GM12865 (cell line): ENCODE measurements at places on chromosomes 12 and 14.

DNA sequence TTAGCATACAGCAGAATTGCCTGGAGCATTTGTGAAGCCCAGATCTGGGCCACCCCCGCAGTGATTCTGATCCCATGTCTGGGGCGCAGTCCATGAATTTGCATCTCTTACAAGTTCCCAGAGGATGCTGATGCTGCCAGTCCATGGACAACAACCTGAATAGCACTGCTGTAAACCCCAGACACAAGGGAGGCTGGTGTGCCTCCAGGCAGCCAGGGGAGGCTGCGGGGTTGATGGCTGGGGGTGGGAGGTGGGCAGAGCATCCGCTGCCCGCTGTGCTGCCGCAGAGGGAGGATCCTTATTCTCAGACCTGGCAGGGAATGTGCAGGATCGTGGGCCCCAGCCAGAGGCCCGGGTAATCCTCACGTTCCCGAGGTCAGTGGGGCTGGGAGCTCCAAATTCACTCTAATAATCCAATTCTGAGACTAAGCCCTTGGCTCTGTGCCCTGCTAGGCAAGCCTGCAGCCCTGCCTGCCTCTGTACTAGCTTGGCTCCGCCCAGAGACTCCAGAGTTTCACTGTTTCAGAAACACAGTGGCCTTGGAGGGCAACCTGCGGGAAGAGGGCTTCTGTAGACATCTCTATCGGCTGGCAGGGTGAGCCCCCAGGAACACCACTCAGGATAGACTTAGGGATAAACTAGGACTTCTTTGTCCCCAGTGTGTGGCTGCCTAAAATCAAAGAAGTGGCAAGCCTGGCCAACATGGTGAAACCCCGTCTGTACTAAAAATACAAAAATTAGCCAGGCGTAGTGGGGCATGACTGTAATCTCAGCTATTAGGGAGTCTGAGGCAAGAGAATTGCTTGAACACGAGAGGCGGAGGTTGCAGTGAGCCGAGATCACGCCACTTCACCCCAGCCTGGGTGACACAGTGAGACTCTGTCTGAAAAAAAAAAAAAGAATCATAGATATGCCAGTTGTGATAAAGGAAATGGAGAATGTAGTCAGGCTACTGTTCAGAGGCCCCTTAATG is 17.8 kb upstream of the MLEC start:
- DNase-seq = peak; percentile 75

DNA sequence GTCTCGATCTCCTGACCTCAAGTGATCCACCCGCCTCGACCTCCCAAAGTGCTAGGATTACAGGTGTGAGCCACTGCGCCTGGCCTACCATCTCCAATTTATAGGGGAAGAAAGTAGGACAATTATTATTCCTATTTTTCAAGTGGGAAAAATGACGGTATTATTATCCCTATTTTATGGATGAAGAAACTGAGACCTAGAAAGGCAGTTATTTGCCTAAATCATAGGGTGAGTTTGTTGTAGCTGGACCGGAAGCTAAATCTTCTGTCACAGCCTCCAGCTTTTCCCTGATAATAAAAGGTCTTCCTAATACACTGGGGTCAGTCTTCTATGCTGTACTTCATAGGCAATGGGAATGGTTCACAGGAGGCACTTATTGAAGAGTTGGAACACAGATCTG is 13.8 kb downstream of the SLC7A8 start:
- DNase-seq = no peak

GRCh38 chr12:122848471-122849351 is 13.5 kb downstream of the HIP1R start:
- no peak for DNase-seq

GRCh38 chr12:30010071-30011052 is 226.6 kb upstream of the TMTC1 start:
- no peak for DNase-seq

DNA sequence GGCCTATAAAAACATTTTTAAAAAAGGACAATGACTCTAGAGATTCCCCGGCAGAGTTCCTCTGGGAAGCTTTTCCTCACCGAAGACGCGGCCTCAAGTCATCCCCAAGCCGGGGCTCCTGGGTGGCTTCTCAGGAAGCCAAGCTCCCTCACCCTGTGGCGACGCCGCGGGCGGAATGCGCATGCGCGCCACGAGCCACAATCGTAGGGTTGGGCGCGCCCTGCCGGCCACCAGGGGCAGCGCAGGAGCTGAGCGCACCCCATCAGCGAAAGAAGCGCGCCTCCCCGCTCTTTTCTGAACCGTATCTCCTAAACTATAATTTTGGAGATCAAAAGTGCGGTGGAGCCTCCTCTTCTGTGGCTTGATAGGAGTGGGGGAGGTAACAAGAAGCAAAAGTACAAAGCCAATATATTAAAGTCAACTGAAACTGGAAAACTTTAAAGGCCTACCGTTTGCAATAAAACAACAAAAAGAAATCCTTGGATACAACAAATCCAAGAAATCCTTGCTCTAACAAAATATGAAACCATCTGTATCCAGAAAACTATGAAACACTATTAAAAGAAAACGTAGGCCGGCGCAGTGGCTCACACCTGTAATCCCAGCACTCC is 17.4 kb upstream of the CHFR start:
- peak; percentile 73 for DNase-seq

GRCh38 chr14:88005050-88005481 is at the start of gene GPR65:
TSS of gene GPR65 (plus strand) at chr14:88005135. CDS start at chr14:88010848, 5,713 bp downstream.
- peak; percentile 84 for DNase-seq

- DNase-seq = peak; percentile 43
Observed at GRCh38 chr12:18861287-18861858, 123.5 kb downstream of the CAPZA3 start.

DNA sequence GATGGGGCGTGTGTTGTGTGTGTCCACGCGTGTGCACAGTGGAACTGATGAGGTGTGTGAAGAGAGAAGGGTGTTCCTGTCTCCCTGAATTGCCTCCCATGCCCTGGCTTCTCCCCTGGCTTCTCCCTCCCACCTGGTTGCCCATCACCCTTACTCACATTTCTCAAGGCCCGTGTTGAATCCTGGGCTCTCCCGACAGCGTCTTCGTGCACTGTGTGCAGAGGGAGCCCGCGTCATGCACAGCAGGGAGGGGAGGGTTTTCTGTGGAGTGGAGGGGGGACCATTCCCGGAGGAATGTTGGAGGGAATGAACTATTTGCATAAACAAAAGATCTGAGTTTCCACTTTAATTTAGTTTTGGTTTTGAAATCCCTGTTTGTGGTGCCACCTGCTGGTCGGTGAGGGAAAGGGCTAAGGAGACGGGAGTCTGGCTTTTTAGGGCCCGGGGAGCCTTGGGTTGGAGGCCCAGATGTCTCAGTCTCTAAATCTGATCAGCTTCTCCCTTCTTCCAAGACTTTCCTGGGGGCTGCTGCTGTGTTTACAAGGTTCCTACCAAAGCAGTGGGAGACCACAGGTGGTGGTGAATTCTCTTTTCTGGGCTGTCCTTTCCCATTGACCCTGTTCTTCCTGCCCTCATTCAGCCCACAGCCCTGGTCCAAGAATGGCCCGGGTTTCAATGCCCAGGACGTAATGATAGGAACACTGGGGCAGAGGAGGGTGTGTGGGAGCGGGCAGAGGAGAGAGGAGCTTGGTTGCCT is at the start of gene C1R:
TSS of gene C1R (minus strand) at position 217 of the 757 bp plus-strand sequence. CDS start at position 160, 57 bp downstream.
- peak; percentile 70 for DNase-seq

DNA sequence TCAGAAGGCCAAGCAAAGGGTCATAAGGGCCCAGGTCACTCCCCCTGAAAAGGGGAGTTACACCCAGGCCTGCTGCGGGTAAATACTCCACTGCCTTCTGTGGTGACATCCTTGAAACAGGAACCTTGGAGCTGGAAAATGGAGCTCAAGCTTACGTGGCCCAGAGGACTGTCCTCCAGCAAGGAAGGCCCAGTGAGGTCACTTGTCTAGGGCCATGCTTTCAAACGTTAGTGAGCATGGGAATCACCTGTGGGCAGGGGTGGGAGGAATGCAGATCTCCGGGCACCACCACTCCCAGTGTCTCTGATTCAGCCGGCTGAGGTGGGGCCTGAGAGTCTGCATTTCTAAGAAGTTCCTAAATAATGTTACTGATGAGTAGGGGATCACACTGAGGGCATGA is 140.5 kb upstream of the CCND2 start:
- DNase-seq = no peak

GRCh38 chr12:48037267-48037915 is 33.1 kb upstream of the COL2A1 start:
- no peak for DNase-seq

DNA sequence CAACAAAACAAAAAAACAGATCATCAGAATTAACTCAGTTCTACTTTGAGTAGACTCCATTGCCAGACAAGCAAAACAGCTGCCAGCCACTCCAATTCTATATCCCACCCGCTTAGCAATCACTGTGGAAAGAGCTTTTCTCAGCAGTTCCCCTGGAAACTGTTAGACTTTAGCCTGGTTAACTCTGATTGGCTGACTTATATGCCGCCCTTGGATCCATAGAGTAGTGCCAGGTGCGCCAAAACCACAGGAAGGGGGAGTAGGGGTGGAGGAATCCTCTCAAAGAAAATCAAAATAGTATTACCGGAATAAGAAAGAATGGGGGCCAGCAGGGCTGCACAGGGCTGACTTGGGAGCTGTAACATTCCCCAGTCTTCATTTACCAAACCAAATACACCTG is 5.4 kb upstream of the EML5 start:
- DNase-seq = no peak

DNA sequence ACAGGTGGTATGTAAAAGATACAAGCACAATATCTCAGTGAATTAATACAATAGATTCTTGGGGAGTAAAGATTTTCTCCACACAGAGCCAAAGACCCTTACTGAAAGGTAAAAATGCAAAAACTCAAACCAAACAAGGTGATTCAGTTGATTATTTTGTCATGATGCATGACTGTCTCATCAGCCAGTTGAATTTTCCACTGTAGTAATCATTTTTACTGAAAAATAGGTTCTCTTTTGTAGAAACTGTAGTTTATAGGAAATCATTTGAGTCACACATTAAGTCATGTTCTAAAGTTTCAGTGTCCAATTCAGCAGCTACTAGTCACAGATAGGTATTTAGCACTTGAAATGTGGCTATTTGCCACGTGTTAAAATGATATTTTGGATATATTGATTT is 53.6 kb downstream of the PPFIA2 start:
- no peak for DNase-seq

DNA sequence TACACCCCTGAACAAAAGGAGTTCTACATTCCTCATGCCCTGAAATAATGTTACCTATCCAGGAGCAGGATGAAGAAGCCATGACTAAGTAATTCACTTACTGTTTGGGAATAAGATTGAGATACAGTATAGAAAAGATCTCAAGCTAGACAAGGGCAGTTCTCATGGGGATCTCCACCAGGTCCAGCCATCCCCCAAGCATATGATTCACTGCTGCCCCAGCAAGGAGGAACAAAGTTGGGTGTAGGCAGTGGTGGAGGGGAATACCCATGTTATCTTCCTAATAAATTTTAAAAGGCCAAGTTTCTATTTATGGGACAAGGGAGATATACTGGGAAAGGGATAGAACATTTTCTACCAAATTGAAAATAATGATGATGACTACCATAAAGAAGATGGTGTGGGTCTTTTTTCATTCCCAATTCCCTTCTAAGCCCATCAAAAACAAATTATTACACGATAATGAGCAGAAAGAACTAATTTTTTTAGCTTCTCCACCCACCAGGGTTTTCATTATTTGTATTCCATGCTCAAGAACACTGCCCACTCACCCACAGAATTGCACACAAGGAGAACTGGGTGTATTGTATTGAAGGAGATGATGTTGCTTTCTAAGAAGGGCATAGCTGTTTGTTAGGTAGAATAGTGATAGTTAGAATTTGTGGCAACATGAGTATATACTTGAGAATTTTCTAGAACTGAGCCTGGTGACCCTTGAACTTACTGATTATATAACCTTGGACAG is 204.6 kb downstream of the BTG1 start:
- DNase-seq = no peak

DNA sequence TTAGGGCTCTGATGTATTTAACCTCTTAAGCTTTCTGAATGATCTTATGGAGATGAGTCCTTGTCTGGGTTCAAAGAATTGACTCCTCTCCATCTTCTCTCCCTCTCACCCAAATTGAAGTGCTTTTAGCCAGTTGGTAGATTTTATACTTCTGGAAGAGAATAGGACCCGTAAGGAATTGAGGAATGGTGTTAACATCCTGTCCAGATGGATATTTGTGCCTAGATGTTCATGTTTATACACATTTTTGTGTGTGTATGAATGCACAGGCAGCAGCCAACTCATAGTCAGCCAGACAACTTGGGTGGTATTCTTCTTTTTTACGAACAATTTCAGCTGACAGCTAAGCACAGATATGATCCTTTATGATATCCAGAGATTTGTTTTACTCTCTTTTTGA is 449.6 kb upstream of the RGS6 start:
- no peak for DNase-seq

GRCh38 chr14:28398506-28398905 is 368.1 kb upstream of the FOXG1 start:
- no peak for DNase-seq

DNA sequence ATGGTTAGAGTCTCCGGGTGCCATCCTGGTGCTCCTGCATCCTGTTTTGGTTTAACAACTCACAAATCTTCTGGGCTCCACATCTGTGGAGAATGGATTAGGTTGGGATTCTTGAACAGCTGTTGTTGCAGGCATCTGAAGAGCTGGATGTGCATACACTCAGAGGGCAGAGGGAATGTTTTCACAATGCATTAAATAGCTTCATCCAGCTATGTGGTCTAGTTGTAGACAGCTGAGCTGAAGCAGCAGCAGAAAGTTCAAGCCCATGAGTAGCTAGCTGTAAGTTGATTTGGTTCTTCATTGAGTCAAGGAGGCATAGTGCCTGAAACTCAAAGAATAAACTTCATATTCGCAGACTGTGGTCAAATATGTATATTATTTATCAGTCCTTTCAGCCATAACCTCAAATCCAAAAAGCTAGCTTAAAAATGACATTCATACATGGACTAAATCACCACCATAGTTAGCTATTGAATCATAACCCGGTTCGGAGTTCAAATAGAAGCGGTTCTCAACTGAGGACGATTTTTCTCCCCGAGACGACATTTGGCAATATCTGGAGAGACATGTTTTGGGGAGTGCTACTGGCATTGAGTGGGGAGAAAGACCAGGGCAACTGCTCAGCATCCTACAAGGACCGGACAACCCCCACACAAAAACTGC is 858 bp upstream of the ANKRD13A start:
- DNase-seq = peak; percentile 22

- DNase-seq = peak; percentile 77
Observed at GRCh38 chr12:54053751-54054741, at the start of gene HOXC4. TSS of gene HOXC4 (plus strand) at chr12:54053835. CDS start at chr12:54053923, 88 bp downstream.

GRCh38 chr14:54207075-54207474 is 189.7 kb upstream of the CDKN3 start:
- no peak for DNase-seq
